Vagina (tissue), 2 donors: ENCODE measurements at places on chromosomes 4 and X.

DNA sequence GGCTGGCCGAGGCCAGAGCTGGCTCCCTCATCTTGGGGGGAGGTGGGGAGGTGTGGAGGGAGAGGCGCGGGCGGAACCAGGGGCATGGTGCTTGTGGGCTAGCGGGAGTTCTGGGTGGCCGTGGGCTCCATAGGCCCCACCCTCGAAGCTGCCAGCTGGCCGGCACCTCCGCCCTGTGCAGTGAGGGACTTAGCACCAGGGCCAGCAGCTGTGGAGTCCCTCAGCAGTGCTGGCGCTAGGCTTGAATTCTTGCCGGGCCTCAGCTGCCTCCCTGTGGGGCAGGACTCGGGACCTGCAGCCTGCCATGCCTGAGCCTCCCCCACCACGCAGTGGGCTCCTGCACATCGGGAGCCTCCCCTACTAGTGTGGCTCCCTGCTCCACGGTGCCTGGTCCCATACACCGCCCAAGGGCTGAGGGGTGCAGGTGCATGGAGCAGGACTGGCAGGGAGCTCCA, 603.3 kb downstream of the PCDH18 start:
- no peak for DNase-seq

DNA sequence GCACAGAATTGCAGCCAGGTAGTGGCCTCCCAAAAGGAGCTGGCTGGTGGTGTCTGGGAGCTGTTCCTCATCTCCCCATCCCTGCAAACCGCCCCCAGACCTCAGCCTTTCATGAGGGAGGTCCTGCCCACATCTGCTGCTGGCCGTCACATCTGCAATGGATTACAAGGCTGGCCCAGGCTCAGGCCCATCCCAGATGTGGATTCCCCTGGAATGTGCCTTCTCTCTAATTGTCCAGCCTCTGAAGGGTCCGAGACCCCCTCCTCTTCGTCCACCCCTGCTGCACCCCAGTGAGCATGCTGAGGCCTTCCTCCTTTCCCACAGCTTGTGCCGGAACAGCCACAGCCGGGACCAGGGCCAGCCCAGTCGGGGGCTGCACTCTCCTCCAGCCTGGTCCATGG, 115.0 kb upstream of the NALF2 start:
- DNase-seq: peak; percentile 82

DNA sequence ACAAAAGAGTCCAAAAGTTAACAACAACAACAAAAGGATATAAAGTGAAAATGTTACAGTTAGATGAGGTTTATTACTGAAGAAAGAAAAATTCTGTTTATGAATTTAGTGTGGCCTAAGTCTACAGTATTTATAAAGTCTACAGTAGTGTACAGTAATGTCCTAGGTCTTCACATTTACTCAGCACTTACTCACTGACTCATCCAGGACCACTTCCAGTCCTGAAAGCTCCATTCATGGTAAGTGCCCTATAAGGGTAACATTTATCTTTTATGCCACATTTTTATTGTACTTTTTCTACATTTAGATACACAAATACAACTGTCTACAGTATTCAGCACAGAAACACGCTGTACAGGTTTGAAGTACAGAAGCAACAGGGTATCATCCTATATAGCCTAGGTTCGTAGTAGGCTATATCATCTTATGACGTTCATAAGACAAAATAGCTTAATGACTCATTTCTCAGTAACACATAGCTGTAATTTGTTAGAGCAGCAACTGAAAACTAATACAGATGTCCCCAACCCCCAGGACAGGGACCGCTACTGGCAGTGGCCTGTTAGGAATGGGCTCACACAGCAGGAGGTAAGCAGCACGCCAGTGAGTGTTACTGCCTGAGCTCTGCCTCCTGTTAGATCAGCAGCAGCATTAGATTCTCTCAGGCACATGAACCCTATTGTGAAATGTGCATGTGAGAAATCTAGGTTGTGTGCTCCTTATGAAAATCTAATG, 61.3 kb downstream of the CENPC start:
- no peak for DNase-seq

GRCh38 chrX:46576458-46576857, 2.9 kb downstream of the CHST7 start:
- no peak for DNase-seq

DNA sequence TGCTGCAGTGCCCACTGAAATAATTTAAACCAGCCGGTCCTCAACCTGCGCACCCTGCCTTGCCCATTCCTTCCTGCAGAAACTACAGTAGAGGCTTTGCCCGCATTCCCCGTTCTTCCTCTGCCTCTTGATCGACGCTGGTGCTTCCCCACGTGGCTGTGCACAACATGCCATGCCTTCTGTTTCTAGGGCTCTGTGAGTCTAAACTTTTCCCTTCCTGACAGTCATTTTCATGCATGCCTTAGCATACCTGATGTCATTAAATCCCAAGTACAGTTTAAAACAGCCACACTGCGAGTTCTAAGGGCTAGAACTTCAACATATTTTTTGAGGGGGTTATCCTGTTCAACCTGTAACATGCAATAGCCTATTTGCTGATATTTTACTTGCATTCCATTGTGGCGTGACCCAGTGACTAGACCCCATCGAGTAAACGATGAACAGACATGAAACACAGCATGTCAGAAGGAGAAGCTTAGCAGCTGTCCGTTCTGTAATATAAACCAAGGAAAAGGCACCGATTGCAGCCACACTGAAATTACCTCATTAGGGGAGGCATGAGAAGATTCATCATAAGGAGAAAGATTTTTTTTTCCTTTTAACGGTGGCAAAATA, 232.5 kb downstream of the ARHGAP10 start:
- no peak for DNase-seq

DNA sequence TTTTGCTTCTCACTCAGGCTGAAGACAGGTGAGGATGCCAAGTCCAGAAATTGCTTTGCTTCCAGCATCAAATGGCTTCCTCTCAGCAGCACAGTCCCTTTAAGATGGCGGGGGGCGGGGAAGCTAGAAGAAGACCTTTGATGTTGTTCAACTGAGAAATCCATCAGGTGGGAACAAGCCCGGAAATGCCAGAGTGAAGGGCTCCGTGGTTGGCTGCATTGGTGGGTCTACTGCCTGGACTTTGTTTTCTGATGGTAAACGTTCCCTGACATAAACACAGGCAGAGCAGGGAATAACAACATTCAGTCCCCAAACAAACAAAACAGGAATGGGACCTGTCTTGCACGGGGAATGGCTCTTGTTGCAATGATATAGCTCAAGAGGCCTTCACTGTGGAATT, 37.3 kb downstream of the APLN start:
- no peak for DNase-seq

GRCh38 chr4:182212211-182212761, 30.9 kb upstream of the TENM3 start:
- no peak for DNase-seq

GRCh38 chr4:12260453-12260852, 831.8 kb upstream of the HS3ST1 start:
- DNase-seq: no peak

DNA sequence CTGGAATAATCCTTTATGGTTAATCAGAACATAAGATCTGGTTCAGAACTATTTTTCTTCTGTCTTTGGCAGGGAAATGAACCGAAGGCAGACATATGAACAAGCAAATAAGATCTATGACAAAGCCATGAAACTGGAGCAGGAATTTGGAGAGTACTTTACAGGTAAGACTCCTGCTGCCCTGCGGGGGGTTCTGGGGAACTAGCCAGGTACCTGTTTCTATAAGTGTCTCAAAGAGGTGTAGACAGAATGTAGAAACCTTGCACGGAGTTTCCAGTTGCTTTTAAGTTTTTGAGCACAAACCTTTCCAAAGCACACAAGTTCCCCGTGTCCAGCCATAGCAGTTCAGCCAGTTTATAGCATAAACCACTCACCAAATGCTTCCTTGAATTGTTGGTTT, 56.2 kb downstream of the DLG3 start:
- no peak for DNase-seq

- no peak for DNase-seq
Observed at GRCh38 chr4:162469977-162470376, 306.2 kb upstream of the FSTL5 start.

GRCh38 chrX:93673056-93673868, at the start of gene NAP1L3:
TSS of gene NAP1L3 (minus strand) at chrX:93673578. CDS start at chrX:93673304, 274 bp downstream.
- no peak for DNase-seq

- no peak for DNase-seq
Observed at GRCh38 chr4:138689593-138689992, 326.0 kb upstream of the NOCT start.

- DNase-seq: no peak
Observed at GRCh38 chr4:113057891-113058290, 8.4 kb downstream of the ANK2 start.

- no peak for DNase-seq
Observed at GRCh38 chr4:105490523-105490922, 16.7 kb upstream of the PPA2 start.

GRCh38 chr4:73929278-73929677, 52.5 kb downstream of the PF4 start:
- DNase-seq: no peak

GRCh38 chr4:3287972-3288570, 4.8 kb upstream of the RGS12 start:
- DNase-seq: peak; percentile 74

GRCh38 chr4:37891260-37892159, 626 bp downstream of the TBC1D1 start:
- no peak for DNase-seq

DNA sequence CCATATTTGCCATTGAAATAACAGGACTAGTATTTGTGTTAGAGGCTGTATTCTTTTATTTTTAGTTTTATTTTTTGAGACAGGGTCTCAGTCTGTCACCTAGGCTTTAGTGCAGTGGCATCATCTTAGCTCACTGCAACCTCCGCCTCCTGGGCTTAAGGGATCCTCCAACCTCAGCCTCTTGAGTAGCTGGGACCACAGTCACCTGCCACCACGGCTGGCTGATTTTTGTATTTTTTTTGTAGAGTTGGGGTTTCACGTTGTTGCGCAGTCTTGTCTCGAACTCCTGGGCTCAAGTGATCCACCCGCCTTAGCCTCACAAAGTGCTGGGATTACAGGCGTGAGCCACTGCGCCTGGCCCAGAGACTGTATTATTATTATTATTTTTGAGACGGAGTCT, 15.3 kb downstream of the TMEM131L start:
- DNase-seq: no peak

- no peak for DNase-seq
Observed at GRCh38 chr4:47692691-47693090, 145.2 kb downstream of the CORIN start.

DNA sequence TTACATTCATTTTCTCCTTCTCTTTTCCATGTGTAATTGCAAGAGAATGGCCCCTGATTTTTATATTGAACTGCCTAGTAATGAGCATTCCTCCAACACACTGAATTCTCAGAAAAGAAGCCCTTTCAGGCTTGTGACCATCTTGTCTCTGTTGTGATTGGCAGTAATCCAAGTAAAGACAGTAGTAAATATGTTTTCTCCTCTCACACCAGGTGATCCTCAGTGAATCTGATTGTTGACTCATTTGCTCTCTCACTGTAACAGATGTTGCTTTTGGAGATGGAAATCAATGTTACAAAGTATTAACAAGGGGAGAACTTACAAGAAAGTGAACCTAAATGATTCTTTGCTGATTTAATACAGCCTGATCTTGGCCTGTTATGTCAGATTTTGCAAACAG, 271.0 kb downstream of the AFF2 start:
- no peak for DNase-seq

DNA sequence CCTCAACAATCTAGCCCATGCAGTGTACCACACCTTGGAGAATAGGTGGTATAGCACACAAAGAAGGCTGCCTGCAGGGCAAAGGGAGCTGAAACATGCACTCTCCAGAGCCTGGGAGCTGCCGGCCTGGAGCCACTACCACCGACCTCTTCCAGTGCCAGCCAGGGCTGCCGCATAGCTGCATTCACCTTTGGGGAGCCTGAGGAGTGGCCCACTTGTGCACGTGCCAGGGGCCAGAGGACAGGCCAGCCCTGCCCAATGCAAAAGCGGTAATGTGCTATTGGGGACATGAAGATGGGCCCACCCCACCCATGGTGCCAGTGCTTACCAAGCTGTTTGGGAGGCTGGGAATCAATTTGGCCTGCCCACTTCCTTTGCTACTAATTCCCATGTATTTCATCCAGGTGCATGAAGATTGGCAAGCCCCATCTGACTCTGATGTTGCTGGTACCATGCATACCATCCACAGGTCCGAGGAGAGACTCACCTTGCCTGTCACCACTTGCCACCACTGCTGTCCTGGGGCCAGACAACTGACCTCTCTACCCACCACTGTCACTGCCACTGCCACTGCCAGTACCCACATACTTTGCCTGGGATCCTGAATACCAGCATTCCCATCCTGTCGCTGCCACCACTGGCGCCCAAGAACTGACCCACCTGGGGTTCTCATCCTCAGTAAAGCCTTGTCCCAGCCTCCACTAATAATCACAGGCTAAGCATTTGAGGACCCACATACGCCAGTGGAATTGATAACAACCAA, 506.9 kb downstream of the MAGEB5 start:
- DNase-seq: no peak

- DNase-seq: no peak
Observed at GRCh38 chrX:71913156-71913950, 2.7 kb downstream of the NHSL2 start.

DNA sequence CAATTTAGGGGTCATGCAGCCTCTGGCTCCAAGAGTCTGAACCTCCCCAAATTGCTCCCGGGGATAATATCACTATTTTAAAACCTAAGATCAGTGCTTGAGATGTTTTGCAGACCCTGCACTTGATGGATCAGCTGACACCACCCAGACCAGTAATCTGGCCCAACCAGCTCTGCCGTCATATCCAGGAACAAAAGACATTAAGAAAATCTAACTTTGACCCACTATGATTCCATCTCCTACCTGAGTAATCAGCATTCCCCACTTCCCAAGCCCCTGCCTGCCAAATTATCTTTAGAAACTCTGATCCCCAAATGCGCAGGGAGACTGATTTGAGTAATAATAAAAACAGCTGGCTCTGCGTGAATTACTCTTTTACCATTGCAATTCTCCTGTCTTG, 34.4 kb upstream of the CCNG2 start:
- DNase-seq: no peak

DNA sequence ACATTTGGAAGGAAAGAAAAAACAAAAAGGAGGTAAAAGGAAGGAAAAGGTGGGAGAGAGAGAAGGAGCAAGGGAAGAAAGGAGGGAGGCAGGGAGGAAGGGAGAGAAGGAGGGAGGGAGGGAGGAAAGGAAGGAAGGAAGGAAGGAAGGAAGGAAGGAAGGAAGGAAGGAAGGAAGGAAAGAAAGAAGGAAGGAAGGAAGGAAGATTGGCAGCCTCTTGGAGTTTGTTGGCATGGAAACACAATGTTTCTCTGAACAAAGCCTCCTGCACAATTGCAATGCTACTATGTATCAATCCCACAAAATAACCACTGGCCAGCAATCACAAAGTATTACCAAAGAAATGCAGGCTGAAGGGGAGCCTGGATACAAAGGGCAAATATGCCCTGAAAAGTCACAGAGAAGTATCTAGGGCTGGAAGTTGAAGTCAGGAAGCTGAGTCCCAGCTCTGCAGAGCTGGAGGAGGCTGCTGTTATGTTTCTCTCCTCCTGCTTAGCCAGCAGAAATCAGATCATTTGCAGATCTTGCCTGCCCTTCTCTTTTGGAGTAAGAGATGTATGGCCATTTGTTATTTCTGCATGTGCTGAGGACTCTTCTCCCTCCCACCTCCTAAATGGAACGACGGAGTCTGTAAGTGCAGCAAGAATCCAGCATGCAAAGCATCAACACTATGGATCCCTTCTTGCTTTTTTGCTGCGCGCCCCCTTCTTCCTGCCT, 195.9 kb upstream of the LDB2 start:
- DNase-seq: no peak
